ENCODE measurements at places on chromosomes 16 and 17.

DNA sequence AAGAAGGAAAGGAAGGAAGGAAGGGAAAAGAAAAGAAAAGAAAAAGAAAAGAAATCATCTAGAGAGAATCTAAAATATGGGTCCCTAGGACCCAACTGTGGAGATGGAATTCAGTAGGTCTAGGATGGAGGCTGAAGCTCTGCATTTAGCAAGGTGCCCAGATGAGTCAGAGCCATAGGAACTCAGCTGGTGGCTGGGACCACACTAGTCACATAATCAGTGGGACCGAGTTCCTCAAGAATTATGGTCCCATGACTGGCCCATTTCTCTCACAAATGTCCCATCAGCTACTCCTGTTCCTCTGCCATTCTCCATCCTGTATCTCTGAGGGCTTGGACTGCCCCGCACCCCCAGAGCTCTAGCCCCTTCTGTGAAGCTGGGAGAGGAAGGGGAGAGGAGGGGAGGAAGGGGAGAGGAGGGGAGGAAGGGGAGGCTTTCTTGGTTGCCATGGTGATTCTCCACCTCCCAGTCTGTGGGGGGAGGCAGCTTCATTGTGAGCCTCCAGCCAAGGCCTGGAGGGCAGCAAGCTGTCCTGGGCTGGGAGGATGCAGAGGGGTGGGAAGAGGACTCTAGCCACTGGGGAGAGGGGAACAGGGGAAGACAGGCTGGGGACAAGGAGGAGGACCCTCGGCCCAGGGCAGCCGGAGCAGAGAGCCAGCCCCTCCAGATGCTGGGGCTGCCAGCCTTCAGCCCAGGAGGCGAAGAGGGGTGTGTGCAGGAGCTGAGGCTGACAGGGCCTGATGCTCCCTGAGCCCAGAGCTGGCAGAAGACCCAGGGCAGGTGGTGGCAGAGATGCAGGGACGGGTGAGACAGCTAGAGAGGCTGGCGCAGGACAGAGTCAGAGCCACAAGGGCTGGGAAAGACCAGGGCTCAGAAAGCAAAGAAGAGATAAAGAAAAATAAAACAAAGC is 37.8 kb upstream of the LHX1 start:
- DNase-seq, result no peak

GRCh38 chr17:38627957-38628356 is 22.2 kb upstream of the SRCIN1 start:
- DNase-seq, result no peak

GRCh38 chr17:67637901-67638641 is 79.7 kb upstream of the NOL11 start:
- no peak for DNase-seq

- no peak for DNase-seq
Observed at GRCh38 chr17:12683299-12683698, 17.6 kb downstream of the MYOCD start.

DNA sequence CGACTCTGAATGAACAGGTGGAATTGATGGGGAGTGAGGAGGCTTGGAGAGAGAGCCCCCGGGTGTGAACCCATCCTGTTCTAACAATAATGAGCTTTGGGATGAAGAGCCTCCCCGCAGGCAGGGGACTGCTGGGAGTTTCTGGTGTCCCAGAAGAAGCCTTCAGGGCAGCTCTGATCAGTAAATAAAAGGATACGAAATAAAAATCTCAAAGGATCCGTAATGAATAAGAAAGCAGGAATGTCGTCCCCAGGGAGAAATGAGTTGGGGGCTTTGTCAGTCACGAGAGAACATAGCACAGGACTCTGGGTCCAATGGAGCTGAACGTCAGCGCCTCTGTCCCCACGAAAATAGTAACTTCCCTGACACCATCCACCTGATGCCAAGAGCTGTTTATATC is 113.4 kb downstream of the PITPNC1 start:
- no peak for DNase-seq

GRCh38 chr16:75282466-75283281 is 31.2 kb upstream of the BCAR1 start:
- no peak for DNase-seq

DNA sequence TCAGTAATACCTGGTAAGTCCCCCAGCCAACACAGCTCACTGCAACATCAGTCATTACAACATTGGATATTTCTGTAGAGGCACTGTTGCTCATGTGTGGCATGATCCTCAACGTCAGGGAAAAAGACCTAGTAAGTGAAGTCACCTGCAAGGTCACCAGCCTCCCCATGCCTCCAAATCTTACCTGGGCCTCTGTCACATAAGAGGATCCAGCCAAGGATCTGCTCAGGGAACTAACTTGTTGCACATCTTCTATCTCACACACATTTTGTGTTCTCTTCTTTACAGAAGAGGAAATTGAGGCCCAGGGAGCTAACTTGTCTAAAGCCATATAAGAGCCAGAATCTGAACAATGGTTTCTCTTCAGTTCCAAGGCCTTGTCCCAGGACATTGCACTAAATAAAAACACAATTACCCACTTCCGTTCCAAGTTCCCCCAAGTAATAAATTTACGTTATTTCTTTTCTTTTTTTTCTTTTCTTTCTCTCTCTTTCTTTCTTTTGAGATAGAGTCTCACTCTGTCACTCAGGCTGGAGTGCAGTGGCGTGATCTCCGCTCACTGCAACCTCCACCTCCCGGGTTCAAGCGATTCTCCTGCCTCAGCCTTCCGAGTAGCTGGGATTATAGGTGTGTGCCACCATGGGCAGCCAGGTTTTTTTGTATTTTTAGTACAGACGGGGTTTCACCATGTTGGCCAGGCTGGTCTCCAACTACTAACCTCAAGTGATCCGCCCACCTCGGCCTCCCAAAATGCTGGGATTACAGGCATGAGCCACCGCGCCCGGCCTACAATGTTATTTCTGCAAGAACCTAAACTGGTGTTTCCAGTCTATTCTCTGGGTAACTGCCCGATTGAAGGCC is 1.3 kb downstream of the SHMT1 start:
- no peak for DNase-seq

DNA sequence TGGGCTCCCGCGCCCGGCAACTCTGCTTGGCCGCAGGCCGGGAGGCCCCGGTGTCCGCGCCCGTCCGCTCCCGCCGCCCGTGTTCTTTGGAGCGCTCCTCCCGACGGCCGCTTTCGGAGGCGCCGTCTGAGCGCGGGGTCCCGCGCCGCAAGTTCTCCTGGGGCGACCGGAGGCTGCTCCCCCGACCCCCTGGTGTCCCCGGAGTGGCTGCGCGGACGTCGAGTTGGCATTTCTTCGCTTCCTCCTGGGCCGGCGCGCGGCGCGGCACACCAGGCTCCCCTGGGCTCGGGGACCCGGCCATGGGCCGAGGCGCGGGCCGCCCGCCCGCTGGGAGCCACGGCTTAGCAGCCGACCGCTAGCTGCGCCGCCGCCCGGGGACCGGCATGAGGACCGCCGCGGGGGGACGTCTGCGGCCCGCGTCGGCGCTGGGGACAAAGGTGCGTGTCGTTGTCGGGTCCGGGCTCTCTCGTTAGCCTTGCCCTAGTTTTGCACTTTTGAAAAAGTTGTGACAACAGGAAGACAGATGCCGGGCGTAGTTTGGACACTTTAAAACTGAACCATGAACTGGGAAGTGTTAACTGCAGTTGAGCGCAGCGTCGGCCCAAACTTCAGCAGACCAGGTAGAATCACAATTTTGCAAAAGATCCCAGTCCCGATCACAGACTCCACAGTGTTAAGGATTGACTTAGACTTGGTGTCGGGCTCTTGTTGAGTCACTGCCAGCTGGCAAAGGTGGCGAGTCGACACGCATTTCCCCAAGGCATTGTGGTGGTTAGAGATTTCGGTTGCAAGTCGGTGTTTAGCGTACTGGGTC is 700 bp downstream of the UBN1 start:
- peak; percentile 33 for DNase-seq

DNA sequence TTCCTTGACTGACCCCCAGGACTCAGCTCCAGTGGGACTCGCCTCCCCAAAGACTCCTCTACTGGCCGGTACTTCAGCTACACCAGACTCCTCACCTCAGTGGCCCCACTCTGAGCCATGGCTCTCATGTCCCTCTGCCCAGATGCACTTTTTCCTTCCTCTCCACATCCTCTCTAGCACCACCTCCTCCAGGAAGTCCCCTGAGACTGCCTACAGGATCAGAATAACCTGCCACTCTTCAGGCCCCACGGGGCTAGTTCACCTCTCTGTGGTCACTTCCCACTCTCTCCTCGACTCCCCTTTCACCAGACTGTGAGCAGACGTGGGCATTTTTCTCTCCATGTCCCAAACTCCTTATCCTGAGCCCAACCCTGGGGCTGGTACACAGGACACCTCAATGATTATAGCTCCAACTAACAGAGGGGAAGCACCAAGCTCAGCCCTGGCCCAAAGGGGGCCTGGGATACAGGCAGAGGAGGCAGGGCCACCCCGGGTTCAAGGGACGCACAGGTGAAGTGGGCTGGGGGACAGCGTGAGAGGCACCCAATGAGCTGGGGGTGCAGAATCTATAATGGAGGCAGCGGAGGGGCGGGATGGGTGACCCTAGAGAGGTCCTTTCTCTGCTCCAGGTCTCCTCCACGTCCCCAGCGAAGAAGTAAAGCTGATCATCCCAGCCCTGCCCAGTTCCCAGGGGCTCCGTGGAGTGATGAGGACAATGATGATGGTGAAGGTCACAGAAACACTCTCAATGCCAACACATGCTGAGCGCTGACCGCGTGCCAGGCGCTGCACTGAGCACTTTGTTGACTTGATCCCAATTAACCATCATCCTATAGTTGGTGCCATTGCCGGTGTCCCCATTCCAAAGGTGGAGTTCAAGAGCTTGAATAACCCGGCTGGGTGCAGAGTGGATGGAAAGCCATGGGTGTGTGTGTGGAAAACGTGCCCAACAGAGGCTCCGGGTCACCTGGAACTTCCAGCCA is 3.9 kb downstream of the TRPV3 start:
- DNase-seq, result no peak

- no peak for DNase-seq
Observed at GRCh38 chr17:61168506-61168905, 231.1 kb upstream of the TBX2 start.

DNA sequence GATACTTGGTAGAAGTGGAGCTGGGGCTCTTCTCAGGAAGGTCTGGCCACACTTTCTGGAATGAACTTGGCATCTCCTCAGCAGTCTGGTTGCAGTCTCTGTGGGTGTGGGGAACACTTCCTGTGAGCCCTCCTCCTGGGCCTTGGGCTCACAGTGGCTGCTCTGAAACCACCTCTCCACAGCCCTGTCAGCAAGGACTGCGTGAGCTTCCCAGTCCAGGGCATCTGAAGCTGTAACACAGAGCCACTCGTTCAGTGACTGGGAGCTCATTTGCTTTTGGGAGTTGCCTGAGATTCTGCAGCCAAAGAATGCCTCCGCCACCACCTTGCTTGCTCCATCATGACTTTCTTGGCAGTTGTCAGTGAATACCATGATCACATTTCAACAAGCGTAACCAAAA is 60.0 kb downstream of the CLEC16A start:
- DNase-seq, result no peak

GRCh38 chr17:35728551-35728950 is 2.9 kb upstream of the RASL10B start:
- no peak for DNase-seq

GRCh38 chr16:49806446-49806845 is 49.5 kb downstream of the ZNF423 start:
- DNase-seq, result no peak

- DNase-seq, result peak; percentile 58
Observed at GRCh38 chr17:7177191-7177953, 1.8 kb downstream of the ASGR1 start.

DNA sequence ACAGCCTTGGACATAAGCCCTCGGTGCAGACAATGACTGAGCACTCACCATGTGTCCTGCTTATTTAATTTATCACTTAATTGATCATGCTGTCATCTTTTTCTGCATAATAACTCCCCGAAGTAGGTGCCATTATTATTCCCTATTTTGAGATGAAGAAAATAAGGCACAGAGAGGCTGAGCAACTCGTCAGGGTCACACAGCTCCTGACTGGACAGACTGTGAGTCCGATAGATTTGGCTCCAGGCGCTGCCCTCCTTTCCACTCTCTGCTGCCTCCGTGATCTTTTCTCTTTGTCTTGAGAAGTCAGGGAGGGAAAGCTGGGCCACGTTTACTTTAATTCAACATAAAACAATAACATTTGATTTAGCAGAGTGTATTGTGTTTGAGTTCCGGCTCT is 19.0 kb upstream of the N4BP1 start:
- no peak for DNase-seq

- no peak for DNase-seq
Observed at GRCh38 chr17:10046786-10047785, 142.0 kb upstream of the RCVRN start.

DNA sequence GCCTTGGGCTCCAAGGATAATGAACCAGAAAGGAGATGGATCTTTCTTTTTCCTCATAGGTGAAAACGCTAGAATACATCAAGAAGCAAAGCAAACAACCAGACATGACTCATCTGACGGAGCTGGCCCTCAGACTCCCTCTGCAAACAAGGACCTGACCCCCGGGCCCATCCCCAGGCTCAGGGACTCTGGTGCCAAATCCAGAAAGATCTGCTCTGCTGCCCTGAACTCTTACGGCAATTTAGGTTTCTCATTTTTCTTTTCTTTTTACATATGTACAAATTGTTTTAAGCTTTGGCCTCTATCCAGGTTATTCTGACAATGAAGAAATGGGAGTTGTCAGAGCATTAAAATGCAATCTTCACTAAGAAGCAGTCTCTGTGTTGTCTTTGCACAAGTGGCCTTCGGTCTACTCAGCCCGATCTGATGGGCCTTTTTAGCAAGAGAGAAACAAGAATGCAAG is 17.7 kb downstream of the KNOP1 start:
- DNase-seq, result no peak

DNA sequence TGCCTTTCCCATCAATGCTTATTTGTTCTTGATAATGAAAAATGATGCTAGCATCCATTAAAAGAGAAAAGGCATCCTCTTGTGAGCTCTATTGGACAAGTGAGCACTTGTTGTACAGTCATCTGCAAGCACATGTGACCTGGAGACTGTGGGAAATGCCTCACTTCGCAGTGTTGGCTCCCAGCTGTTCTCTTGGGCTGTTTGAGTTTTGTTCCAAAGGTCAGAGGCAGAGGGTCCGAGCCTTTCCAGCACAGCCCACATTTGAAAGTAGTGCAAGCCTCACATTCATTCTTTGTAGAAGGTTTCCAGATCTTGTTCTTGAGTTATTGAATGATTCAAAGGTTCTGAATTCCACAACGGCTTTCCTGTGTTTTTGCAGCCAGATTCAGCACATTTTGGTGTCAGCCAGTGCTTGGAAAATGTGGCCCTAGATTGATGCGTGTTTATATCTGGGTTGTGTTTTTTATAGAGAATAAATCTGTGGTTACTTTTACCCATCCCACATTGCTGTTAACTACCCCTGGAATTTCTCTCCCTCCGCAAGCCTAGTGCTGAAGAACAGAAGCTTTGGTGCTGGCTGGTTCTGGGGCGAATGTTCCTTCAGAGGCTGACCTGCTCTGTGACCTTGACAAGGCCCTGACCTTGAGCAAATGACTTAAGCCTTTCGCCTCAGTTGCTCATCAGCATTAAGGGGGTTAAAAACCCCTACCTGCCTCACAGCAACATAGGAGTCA is 49.8 kb downstream of the CDH1 start:
- DNase-seq, result no peak
